ENCODE measurements at places on chromosomes 13 and 19.

DNA sequence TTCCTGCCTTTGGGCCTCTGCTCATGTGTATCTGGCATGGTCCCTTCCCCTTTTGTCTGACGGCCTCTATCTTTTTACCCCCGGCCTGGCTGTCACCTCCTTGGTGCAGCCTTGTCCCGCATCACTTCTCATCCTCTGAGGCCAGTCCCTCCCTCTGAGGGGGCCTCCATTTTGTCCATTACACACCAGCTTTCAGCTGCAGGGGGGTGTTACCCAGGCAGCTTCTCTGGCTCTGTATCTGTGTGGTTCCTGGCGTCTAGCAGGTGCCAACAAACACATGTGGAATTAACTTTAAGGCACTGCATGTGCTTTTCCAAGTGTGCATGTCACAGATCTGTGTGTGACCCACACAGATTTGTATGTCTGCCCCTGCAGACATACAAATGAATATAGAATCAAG, 52.4 kb downstream of the LYL1 start:
- peak overlapping the region; percentile 71 for H3K27ac ChIP-seq
- peaks cover 41% of the 10 kb centered on the region for H3K4me1 ChIP-seq
- no peaks in the 10 kb centered on the region for H3K36me3 ChIP-seq
- DNase-seq, result no peak

- H3K4me3 ChIP-seq, result no peak overlapping the region
- DNase-seq, result no peak
- no peak overlapping the region for H3K27ac ChIP-seq
- peaks cover 1% of the 10 kb centered on the region for H3K36me3 ChIP-seq
Observed at GRCh38 chr13:63107179-63107943, 1691.7 kb upstream of the PCDH20 start.

DNA sequence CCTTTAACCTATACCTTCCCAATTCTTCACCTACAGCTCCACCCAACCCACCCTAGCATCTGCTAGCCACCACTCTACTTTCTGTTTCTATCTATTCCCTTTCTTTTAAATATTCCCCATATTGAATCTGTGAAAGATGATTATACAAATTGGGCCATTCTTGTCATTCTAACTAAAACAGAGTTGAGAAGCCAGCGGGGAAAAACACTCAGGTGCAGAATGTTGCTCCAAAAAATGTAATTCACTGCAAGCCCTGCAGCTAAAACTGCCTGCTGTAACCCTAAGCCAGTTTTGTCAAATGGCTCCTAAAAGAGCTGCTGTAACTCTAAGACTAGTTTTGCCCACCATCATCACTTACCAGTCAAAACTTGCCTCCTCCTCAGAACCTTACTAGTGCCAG, 1468.6 kb upstream of the MIR17HG start:
- no peaks in the 10 kb centered on the region for H3K27me3 ChIP-seq
- DNase-seq, result no peak
- no peak overlapping the region for H3K27ac ChIP-seq
- H3K4me1 ChIP-seq, result no peaks in the 10 kb centered on the region

GRCh38 chr13:32471187-32471922, 43.4 kb upstream of the N4BP2L1 start:
- peaks cover 4% of the 10 kb centered on the region for H3K36me3 ChIP-seq
- H3K27ac ChIP-seq, result no peak overlapping the region
- no peak for DNase-seq

DNA sequence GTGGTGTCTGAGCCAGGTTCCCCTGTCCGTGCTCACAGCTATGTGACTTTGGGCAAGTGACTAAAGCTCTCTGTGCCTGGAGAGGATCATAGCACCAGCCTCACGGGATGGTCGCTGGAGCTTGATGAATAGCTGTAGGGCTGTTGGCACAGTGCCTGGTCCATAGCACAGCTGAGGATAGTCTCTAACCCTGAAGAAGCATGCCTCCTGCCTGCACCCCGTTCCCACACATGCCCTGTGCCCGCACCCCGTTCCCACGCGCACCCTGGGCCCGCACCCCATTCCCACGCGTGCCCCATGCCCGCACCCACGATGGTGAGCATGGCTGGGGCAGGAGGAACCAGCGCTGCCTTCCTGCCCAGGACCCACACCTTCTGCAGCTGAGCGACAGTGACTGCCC, 63.7 kb upstream of the F7 start:
- no peaks in the 10 kb centered on the region for H3K27me3 ChIP-seq
- no peak overlapping the region for H3K27ac ChIP-seq
- no peaks in the 10 kb centered on the region for H3K4me1 ChIP-seq
- H3K36me3 ChIP-seq, result no peaks in the 10 kb centered on the region
- H3K4me3 ChIP-seq, result no peak overlapping the region

DNA sequence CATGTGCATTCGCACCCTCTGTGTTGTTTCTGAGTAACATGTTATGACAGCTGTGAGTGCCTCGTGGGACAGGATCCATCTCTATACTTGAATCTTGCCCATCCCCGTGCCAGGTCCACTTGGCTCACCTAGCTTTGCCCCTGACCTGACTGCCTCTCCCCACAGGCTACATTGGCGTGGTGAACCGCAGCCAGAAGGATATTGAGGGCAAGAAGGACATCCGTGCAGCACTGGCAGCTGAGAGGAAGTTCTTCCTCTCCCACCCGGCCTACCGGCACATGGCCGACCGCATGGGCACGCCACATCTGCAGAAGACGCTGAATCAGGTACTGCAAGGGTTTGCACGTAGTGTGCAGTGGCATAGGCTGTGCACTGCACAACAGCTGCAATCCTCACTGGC, 53.2 kb downstream of the TMED1 start:
- H3K27me3 ChIP-seq, result no peaks in the 10 kb centered on the region
- DNase-seq, result no peak
- H3K27ac ChIP-seq, result no peak overlapping the region
- H3K4me1 ChIP-seq, result peaks cover 13% of the 10 kb centered on the region

DNA sequence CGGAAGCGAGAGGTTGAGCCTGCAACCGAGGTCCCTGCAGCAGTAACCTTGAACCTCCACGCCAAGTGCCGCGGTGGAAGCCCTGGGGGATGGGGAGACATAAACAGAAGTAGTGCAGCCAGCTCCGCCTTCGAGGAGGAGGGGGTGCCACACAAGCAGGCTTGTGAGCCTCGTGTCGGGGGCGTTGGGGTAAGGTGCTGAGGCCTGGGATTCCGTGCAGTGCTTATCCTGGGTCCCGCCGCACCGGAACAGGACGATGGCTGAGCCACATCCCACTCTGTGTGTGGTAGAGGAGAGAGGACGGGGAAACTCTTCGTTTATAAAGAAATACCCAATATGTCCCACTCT, 51.0 kb downstream of the SOX1 start:
- H3K4me1 ChIP-seq, result no peaks in the 10 kb centered on the region
- H3K4me3 ChIP-seq, result no peak overlapping the region
- no peak for DNase-seq
- H3K27me3 ChIP-seq, result peaks cover 36% of the 10 kb centered on the region
